Forelimb muscle (tissue), 1 donor: ENCODE measurements at places on chromosomes 2 and 18.

DNA sequence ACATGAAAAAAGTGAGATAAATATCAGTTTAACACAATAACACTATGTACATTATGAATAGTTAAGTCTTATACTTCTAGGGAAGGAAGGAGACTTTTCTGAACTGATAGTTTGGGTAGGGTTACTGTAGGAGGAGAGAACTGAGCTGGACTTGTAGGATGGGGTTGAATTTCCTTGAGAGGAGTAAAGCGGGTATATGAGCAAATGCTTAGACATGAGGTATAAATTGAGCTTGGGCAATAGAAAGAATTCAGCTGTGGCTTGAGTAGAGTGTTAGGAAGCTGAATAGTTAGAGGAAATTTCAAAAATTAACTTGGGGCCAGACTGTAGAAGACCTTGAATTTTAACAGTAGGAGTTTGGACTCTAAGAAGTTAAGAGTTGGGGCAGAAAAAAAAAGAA, 45.1 kb downstream of the LCLAT1 start:
- DNase-seq = no peak

GRCh38 chr18:77068321-77069312, 64.0 kb downstream of the MBP start:
- DNase-seq = no peak

DNA sequence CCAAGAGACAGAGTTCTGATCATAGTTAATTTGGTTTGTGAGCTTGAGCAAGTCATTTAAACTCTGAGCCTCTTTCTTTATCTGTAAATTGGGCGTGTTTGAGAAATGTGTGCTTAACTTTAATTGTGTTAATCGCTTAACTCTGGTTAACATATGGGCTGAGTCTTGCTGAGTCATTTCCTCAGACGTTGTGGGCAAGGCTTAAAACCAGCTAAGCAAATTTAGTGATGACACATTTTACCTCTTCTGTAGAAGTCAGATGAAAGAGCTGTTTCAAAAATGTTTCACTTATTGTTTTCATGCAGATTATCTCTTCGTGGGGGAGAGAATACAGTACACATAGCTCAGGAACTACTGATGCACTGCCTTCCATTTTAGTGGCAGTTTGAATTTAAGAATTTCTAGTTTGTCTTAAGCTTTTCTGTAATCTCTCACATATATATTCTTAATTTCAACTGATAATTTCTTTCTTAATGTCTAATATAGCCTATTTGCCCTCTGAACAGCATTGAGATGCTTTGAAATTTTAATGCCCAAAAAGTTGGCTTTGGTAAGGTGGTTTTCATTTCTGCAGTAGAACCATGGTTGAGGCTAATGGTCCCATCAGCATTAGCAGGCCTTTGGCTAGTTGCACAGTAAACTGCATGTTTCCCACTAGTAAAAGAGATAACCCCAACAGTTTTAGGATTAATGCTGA, 34.9 kb downstream of the RAB10 start:
- DNase-seq = no peak

GRCh38 chr2:100422320-100423055, 5.0 kb upstream of the CHST10 start:
- no peak for DNase-seq

GRCh38 chr2:195656161-195656858, 716 bp upstream of the SLC39A10 start:
- no peak for DNase-seq

DNA sequence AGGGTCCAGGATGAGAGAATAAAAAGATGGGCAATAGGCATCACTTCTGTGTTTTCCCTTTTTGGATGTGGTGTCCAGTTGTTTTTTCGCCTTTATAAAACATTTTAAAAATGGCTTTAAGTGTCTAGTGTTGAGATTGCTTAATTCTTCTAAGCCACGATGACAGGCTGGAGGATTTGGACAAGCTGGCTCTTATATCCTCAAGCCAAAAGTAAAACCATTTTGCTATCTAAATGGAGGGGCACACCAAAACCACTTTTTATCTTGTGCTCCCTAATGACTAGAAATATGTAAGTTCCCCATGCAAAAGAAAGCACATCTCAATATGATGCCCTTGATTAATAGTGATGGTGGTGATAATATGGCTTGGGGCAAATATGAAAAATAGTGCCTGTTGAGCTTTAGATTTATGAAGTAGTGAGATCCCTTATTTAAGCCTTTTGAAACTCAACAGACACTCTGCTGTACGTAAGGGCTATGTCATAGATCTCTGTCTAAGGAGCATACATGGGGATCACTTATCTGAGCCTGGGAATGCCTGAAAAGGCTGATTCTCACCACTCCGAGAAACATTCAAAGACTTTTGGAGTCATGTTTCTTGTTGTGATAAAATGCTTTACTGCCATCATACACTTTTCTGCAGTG, 185.5 kb downstream of the KCNS3 start:
- no peak for DNase-seq

- no peak for DNase-seq
Observed at GRCh38 chr2:63627866-63628265, 39.1 kb downstream of the MDH1 start.

DNA sequence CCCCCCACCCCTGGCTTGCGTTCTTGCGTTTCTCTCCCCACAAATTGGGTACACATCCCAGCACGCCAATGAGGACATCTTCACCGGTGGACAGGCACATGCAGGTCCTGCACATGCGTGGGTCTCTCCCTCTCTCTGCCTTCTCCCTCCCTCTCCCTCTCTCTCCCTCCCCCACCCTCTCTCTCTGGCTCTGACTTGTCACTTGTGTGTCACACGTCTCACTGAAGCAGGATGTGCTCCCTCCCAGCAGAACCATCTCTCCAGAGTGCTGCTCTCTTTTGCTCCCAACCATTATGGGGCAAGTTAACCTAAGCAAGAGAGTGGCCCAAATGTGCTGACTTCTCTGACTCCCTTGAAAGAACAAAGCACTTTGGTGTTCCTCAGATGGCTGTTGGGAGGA, 120.8 kb upstream of the CAB39 start:
- no peak for DNase-seq

DNA sequence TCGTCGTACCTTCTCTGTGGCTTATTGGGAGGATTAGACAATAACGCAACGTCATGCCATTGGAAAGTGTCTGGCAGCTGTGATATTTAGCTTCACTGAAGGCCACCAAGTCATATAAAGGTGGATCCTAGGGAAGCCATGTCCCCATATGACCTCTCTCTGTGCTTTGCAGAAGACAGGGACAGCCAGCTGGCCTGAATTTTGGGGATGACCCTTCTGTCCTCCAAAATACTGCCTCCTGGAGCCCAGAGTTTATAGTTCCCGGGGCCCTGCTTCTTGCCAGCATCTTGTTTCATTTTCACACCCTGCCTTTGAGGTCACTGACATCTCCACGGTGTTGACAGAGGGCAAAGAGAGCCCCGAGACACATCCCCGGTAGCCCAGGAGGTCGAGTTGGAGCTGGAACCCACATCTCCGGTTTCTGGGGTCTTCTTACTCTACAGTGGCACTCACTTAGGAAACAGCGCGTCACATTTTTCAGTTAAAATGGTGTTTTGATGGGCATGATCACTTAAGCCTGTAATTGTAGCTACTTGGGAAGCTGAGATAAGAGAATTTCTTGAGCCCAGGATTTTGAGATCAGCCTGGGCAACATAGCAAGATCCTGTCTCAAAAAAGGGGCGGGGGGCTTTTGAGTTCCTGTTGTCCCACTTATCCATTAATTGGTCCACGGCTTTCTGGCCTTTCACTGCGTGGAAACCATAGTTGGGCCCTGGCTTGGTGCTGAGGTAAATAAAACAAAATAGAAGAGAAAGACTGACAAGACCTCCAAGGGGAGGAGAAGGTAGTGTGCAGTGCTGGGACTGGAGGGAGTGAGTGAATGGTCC, 101.1 kb downstream of the DDX1 start:
- no peak for DNase-seq

DNA sequence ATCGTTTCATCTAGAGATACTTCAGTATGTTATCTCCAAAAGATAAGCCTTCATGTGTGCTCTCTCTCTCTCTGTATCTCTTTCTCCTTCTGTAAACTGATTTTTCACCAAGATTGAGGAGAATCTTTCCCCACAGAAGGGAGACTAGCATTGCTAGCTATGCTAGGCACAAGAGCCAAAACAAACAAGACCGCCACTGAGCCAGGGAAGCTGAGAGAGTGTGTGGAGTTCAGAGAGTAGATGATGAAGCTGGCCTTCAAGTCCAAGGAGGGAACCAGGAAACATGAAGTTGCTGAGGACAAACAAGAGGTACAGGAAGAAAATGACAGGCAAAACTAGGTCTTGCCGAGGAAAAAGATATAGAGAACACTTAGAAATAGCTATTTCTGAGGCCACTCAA, 23.4 kb downstream of the DAPL1 start:
- DNase-seq = no peak

DNA sequence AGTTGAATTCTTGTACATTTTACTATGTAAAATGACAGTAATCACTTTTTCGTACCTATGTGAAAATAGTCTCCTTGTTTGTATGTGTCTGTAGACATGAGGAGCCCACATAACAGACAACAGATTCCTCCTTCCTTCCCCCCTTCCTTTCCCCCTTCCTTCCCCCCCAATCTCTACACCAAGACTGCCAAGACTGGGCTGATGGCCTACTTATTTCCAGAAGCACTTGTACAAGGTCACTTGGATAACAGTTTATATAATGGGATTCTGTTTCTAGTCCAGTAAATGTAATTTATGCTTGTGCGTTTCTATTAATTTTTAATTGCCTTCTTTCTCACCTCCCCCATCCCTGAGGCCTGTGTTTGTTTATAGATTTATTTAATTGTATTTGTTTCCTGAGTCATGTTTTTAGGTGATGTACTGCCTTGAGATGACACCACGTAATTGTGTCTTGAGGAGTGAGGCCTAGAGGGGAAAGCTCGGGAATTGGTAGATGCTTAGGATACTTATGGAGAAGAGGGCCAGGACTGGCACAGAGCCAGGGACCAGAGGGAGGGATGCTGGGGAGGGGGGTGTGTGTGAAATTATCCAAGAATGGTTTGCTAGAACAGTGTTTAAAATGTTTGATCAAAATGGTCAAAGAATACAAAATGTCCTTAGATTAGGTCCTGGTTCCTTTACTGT, 12.3 kb downstream of the B3GNT2 start:
- no peak for DNase-seq

DNA sequence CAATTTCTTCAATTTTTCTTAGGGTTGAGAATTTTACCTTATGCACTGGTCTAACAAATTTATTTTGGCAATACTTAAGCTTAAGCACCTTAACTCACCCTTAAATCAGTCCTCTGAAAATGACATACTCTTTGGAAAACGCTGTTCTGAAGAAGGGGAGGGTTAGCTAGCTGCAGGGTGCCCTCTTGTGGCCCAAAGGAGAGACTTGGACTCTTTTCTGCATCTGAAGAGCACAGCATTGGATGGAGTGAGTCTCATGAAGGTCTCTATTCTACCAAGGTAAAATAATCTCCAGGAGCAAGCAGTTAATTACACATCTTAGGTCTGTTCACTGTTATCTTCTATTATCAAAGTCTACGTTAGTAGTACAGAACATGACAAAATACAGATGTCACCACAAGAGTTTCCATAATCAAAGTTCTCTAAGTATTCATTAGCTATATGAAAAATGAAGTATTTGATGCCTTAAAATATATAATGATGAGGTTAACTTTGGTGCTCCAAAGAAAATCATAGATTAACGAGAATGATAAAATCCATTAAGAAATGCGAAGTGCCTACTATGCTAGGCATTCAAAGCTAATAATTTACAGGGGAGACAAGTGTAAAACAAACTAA, 24.4 kb downstream of the PUM2 start:
- DNase-seq = no peak

DNA sequence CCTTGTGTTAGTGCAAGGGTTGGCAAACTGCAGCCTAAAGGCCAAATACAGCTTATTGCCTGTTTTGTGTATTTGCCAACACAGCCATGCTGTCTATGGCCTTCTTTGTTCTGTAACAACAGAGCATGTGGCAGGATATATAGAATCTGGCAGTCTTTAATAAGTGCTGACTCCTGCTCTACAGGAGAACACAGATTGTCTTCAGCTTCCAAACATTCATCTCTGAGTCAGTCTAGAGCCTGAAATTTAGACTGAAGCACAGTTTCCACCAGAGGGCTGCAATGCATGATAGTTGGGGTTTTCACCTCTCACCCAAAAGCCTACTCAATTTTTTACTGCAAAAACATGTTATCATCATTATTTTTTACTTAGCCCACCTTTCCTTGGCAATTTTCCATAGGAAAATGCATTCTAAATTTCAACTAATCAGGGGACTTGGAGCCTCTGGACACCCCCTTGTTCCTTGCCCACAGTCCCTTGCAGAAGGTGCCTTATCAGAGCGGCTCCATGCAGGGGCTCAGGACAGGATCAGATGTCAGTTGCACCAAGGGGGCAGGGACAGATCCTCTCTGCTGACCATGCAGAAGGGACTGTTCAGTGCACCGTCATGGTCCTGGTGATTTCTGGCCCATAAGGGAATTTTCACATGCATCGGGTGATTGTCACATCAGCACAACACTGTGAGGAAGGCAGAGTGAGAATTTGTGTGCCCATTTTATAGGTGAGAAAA, 12.4 kb downstream of the IL37 start:
- no peak for DNase-seq

GRCh38 chr18:10591896-10592295, 66.1 kb downstream of the NAPG start:
- no peak for DNase-seq

GRCh38 chr18:3114026-3114425, 101.1 kb upstream of the LPIN2 start:
- DNase-seq = no peak

- DNase-seq = no peak
Observed at GRCh38 chr2:43196768-43197587, 29.4 kb downstream of the ZFP36L2 start.

- no peak for DNase-seq
Observed at GRCh38 chr18:65769652-65770051, 18.8 kb downstream of the CDH7 start.

- no peak for DNase-seq
Observed at GRCh38 chr2:236133410-236134012, 34.7 kb downstream of the GBX2 start.

GRCh38 chr2:234492717-234493485, 4.0 kb downstream of the ARL4C start:
- DNase-seq = no peak
